ENCODE measurements at places on chromosomes 4 and X. TPM values are rescaled to one million over a fixed set of nuclear protein-coding genes. Genes with fewer than 3 reads are reported as not detected.

DNA sequence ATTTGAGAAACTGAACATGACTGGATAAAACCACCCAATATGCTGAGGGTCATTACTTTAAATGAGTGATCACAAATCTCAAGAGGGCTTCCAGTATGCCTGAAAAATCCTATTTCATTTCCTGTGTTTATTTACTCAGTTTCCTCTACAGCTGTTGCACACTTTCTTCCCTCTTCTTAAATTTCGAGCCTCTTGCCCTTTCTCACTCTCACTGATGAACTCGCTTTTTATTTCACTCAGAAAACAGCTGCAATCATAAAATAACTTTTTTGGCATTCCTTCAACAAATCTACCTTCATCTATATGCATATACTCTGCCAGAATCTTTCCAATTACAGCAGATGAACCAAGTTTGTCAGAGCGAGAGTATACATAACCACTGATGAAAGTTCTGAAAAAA is 101.3 kb downstream of the EIF4E start:
- no peak for DNase-seq
- H3K27me3 ChIP-seq: no peaks in the 10 kb centered on the region
- no peak overlapping the region for H3K4me3 ChIP-seq
- H3K27ac ChIP-seq: no peak overlapping the region
- no peaks in the 10 kb centered on the region for H3K4me1 ChIP-seq
- no peaks in the 10 kb centered on the region for H3K36me3 ChIP-seq

DNA sequence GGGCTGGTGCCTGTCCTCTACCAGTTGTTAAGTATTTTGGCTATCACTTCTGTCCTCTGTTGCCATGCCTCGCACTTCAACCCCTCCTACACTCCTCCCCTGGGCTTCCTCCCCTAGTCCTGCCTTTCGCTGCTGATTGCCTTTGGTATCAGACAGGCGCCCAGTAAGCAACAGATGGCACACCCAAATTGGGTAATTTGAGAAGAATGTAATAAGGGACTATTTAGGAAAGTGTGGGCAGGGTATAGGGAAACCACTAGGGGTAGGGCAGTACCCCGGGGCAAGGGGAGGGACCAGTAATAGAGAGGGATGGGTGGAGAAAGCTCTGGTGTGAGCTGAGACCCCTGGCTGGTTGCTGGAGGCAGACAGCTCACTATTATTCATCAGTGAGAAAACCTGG is 172.7 kb upstream of the USP9X start:
- DNase-seq: no peak
- no peaks in the 10 kb centered on the region for H3K36me3 ChIP-seq
- H3K27ac ChIP-seq: no peak overlapping the region
- peaks cover 4% of the 10 kb centered on the region for H3K4me1 ChIP-seq
- no peaks in the 10 kb centered on the region for H3K27me3 ChIP-seq

DNA sequence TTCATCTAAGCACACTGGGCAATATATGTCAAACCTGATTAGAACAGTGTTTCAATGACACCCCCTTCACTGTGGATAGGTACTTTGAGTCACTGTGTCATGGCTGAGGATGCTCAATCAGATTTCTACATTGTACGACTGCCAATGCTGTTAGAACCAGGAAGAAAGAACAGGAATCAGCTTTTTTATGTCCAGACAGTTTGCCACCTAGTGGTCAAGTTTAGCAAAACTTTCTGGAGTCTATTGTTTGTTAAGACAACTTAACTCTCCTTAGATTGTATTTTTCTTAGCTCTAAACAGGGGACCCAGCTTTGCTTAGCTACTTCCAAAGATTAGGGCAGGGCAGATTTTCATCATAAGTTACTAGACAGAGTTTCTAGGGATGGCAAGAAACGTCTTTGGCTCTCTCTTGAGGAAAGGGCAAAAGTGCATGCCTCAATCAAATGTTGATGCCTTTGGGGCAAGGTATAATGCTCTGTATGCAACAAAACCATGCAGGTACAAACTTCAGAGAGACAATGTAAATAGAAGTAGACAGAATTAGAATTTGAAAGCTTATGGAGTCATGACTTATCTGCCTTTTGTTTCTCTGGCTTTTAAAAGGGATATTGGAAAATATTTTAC is 40.5 kb upstream of the BMP3 start:
- H3K4me1 ChIP-seq: no peaks in the 10 kb centered on the region
- H3K27ac ChIP-seq: no peak overlapping the region
- peak; percentile 71 for DNase-seq
- H3K36me3 ChIP-seq: no peaks in the 10 kb centered on the region
- no peaks in the 10 kb centered on the region for H3K27me3 ChIP-seq

- no peaks in the 10 kb centered on the region for H3K36me3 ChIP-seq
- no peak overlapping the region for H3K4me3 ChIP-seq
- no peaks in the 10 kb centered on the region for H3K27me3 ChIP-seq
- H3K27ac ChIP-seq: no peak overlapping the region
- no peaks in the 10 kb centered on the region for H3K4me1 ChIP-seq
Measured at GRCh38 chr4:17030543-17030942, 132.1 kb upstream of the LDB2 start.

- H3K4me3 ChIP-seq: no peak overlapping the region
- no peaks in the 10 kb centered on the region for H3K4me1 ChIP-seq
- DNase-seq: peak; percentile 80
- H3K27me3 ChIP-seq: peaks cover 93% of the 10 kb centered on the region
- H3K27ac ChIP-seq: no peak overlapping the region
Measured at GRCh38 chrX:154799556-154800348, 5.5 kb downstream of the MPP1 start.

DNA sequence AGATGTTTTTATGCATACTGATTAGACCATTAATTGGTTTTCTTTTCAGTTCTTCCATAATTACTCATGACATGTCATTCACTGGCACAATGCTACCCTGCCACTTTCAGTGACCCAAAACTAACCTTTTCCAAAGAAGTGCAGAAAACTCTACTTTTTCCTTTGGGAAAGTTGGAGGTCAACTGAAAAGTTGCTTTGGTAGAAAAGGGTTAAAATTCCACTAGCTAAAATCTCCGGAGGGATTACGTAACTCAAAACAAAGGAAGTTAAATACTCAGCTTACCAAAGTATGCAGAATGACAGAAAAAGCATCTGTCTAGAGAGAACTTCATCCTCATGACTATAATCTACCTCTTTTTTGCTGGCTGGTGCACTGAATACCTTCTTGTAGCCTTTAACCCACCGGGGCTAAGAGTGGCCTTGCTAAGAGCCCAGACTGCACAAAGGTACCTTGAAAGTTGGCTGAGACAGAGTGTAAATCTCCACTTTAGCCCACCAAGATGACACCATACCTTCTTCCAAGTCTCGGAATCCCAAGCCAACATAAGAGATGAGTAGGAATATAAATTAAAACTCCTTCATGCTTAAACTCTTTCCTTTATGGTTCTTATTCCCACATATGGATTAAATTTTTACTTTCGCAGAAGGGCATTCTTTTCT is 1099.5 kb upstream of the INTU start:
- peak; percentile 59 for DNase-seq
- peak overlapping the region; percentile 86 for H3K27ac ChIP-seq
- no peaks in the 10 kb centered on the region for H3K27me3 ChIP-seq
- no peak overlapping the region for H3K4me3 ChIP-seq

GRCh38 chr4:33302321-33302720 is 2582.2 kb downstream of the PCDH7 start:
- H3K4me1 ChIP-seq: peaks cover 2% of the 10 kb centered on the region
- H3K27ac ChIP-seq: no peak overlapping the region
- no peak for DNase-seq
- no peaks in the 10 kb centered on the region for H3K36me3 ChIP-seq
- no peaks in the 10 kb centered on the region for H3K27me3 ChIP-seq
- no peak overlapping the region for H3K4me3 ChIP-seq

- H3K36me3 ChIP-seq: no peaks in the 10 kb centered on the region
- no peak overlapping the region for H3K4me3 ChIP-seq
- H3K27me3 ChIP-seq: no peaks in the 10 kb centered on the region
- H3K27ac ChIP-seq: no peak overlapping the region
- peak; percentile 52 for DNase-seq
Measured at GRCh38 chr4:152028131-152028530, 267.3 kb upstream of the GATB start.

The SLC25A14 gene
- total RNA-seq: 19.2 TPM

- DNase-seq: no peak
- no peaks in the 10 kb centered on the region for H3K4me1 ChIP-seq
- H3K36me3 ChIP-seq: no peaks in the 10 kb centered on the region
- no peak overlapping the region for H3K27ac ChIP-seq
- H3K4me3 ChIP-seq: no peak overlapping the region
- H3K27me3 ChIP-seq: no peaks in the 10 kb centered on the region
Measured at GRCh38 chr4:83723609-83724008, 187.7 kb downstream of the GPAT3 start.

GRCh38 chr4:129140521-129140920 is 44.6 kb downstream of the C4orf33 start:
- no peaks in the 10 kb centered on the region for H3K4me1 ChIP-seq
- H3K27ac ChIP-seq: no peak overlapping the region
- DNase-seq: no peak
- H3K27me3 ChIP-seq: no peaks in the 10 kb centered on the region
- no peak overlapping the region for H3K4me3 ChIP-seq

The CTAG1A gene
- total RNA-seq: not detected

The TKTL1 gene
- total RNA-seq: not detected

The TKTL2 gene
- not detected for total RNA-seq

The ALPK1 gene
- 0.19 TPM for total RNA-seq

The FMR1NB gene
- not detected for total RNA-seq

- H3K4me1 ChIP-seq: peaks cover 27% of the 10 kb centered on the region
- H3K27me3 ChIP-seq: no peaks in the 10 kb centered on the region
- no peak overlapping the region for H3K27ac ChIP-seq
- H3K4me3 ChIP-seq: peak overlapping the region; percentile 30
- H3K36me3 ChIP-seq: no peaks in the 10 kb centered on the region
Measured at GRCh38 chr4:54539500-54540029, 118.2 kb upstream of the KIT start.
